Immature natural killer cell (primary cell): ENCODE measurements at places on chromosomes 2 and 18. TPM values are rescaled to one million over a fixed set of nuclear protein-coding genes. Genes with fewer than 3 reads are reported as not detected.

DNA sequence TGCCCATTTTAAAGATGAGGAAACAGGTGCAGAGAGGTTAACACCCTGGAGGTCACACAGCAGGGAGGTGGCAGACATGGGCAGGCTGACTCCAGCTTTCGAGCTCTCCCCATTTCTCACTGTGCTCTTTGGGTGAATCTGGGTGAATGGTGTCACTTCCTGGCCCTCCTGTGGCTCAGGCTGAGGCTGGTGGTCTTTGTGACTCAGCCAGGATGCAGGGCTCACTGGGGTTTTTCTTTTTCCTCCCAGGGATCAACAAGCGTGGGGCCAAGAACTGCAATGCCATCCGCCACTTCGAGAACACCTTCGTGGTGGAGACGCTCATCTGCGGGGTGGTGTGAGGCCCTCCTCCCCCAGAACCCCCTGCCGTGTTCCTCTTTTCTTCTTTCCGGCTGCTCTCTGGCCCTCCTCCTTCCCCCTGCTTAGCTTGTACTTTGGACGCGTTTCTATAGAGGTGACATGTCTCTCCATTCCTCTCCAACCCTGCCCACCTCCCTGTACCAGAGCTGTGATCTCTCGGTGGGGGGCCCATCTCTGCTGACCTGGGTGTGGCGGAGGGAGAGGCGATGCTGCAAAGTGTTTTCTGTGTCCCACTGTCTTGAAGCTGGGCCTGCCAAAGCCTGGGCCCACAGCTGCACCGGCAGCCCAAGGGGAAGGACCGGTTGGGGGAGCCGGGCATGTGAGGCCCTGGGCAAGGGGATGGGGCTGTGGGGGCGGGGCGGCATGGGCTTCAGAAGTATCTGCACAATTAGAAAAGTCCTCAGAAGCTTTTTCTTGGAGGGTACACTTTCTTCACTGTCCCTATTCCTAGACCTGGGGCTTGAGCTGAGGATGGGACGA is 13.2 kb downstream of the ITM2C start:
- H3K4me3 ChIP-seq = peak overlapping the region; percentile 80
- H3K36me3 ChIP-seq = no peaks in the 10 kb centered on the region
- H3K4me1 ChIP-seq = peaks cover 29% of the 10 kb centered on the region
- peak overlapping the region; percentile 84 for H3K27ac ChIP-seq
- peaks cover 33% of the 10 kb centered on the region for H3K27me3 ChIP-seq
- peak; percentile 92 for DNase-seq

GRCh38 chr2:195543063-195543462 is 114.0 kb upstream of the SLC39A10 start:
- no peak for DNase-seq

DNA sequence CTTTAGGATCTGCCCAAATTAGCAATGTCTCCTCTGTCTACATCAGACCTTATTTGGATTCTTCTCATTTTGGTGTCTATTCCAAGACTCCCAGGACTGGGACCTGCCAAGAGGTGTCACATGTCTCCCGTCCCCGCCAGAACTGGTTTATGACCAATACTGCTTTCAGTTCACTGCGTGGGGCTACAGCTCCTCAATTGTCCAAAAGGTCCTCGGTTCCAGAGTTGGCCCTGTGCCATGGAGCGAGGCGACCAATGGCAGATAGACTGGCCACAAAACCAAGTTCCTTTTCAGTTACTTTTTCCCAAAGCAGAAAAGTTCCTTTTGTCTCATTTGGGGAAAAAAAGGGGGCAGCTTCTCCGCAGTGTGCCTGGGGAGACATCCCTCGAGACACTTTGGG is 144.1 kb upstream of the ZNF236 start:
- DNase-seq = no peak
- no peaks in the 10 kb centered on the region for H3K4me1 ChIP-seq
- no peak overlapping the region for H3K4me3 ChIP-seq
- no peak overlapping the region for H3K27ac ChIP-seq

GRCh38 chr2:134401789-134402188 is 147.9 kb downstream of the MGAT5 start:
- H3K36me3 ChIP-seq = peaks cover 5% of the 10 kb centered on the region
- peaks cover 3% of the 10 kb centered on the region for H3K27me3 ChIP-seq
- no peak for DNase-seq
- H3K4me3 ChIP-seq = no peak overlapping the region
- H3K4me1 ChIP-seq = peaks cover 13% of the 10 kb centered on the region

DNA sequence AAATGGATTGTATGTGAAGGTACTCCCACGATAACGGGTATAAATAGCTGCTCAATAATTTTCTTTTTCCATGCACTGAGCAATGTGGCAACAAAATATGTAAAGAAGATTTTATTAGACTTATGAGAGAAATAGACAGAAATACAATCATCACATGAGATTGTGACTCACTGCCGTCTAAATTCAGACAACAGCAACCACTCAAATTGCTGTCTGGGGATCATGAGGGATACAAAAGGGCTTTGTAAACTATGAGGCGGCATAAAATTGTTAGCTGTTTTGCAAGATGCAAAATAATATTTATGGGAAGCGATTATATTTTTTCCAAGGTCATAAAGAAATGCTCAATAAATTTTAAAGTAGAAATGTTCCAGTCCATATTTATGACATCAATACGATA is 259.1 kb upstream of the AGAP1 start:
- H3K27me3 ChIP-seq = peaks cover 3% of the 10 kb centered on the region
- no peak overlapping the region for H3K4me3 ChIP-seq

DNA sequence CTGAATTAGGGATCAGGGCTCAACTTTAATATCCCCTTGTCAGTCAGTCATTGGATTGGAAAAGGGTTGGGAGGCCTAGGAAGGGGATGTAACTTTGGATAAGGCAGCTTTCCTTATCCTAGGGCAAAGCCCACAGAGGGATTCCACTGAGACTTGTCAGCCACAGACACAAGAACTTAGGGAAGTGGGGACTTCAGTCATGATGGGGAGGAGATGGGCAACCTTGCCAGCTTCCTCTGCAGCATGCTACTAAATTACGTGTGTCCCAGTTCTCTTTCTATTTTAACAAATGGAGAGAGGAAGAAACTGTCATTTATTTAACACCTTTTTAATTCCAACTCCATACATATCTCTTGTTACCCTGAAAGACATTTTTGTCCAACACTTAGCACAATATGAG is 237.8 kb downstream of the WDR7 start:
- peaks cover 22% of the 10 kb centered on the region for H3K36me3 ChIP-seq
- H3K4me3 ChIP-seq = no peak overlapping the region
- no peak overlapping the region for H3K27ac ChIP-seq
- no peak for DNase-seq
- no peaks in the 10 kb centered on the region for H3K27me3 ChIP-seq

DNA sequence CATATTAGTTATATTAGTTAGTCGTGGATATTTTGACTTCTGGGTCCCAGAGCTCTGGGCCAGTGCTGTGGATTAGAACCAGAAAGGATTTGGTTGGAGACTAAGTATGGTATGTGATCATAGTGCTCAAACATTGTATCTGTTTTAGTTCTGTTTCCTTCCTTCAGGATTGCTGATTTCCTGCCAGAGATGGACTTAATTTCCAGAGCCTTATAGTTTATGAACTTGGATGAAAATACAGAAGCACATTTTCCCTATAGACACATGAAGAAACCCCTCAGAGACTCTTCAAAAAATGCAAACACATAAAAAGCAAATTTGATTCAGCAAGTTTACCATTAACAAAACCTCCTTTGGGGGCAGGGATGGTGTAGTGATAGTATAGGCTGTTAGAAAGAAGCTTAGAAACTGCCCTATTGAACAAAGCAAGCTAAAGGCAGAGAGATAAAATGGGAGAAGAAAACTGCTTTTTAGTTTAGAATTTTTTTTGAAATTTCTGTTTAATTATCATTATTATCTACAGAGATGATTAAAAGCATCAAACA is 88.7 kb upstream of the EFEMP1 start:
- no peak overlapping the region for H3K27ac ChIP-seq
- H3K27me3 ChIP-seq = no peaks in the 10 kb centered on the region
- no peak overlapping the region for H3K4me3 ChIP-seq

GRCh38 chr2:65885266-65885665 is 452.9 kb upstream of the SPRED2 start:
- no peaks in the 10 kb centered on the region for H3K4me1 ChIP-seq
- H3K4me3 ChIP-seq = no peak overlapping the region
- DNase-seq = no peak
- no peaks in the 10 kb centered on the region for H3K27me3 ChIP-seq
- H3K36me3 ChIP-seq = peaks cover 3% of the 10 kb centered on the region

GRCh38 chr2:233466991-233467603 is 99.5 kb downstream of the USP40 start:
- H3K27ac ChIP-seq = no peak overlapping the region
- no peak overlapping the region for H3K4me3 ChIP-seq
- peaks cover 3% of the 10 kb centered on the region for H3K4me1 ChIP-seq
- peaks cover 62% of the 10 kb centered on the region for H3K36me3 ChIP-seq

DNA sequence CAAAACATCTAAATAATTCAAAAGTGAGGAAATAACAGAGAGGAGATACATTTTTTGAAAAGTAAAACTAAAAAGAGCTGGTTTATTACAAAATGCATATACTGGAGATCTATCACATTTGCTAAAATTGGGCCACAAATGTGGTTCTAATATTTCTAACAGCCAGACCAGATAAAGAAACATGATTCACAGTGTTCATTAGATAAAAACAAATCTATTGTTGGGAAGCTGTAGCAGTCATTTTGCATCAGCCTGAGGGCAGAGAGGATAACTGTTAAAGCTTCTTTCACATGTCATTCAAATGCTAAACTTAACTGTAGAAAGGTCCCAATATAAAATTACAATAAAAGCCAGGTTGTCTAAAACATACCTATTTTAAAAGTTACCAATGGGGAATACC is 148.3 kb downstream of the GULP1 start:
- no peak overlapping the region for H3K27ac ChIP-seq
- no peaks in the 10 kb centered on the region for H3K27me3 ChIP-seq
- H3K4me3 ChIP-seq = no peak overlapping the region
- DNase-seq = no peak
- peaks cover 4% of the 10 kb centered on the region for H3K36me3 ChIP-seq
- no peaks in the 10 kb centered on the region for H3K4me1 ChIP-seq

DNA sequence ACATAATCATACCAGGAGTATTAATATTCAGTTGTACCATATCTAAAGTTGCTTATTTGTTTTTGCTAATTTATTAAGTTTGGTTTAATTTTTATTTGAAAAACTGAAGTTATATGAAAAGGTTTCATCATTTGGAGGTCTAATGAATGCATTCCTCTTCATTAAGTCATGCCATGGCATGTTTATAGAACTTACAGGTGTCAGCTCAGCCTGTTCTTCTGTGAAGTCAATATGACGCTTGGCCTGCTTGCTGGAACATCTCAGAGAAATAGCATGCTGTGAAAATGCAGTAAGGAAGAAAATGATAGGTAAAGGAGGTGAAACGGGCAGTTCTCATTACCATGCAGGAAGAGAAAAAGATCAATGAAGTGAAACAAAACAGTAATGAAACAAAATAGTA is 58.2 kb downstream of the RAPH1 start:
- no peak overlapping the region for H3K4me3 ChIP-seq
- H3K27ac ChIP-seq = no peak overlapping the region
- H3K36me3 ChIP-seq = no peaks in the 10 kb centered on the region
- H3K4me1 ChIP-seq = no peaks in the 10 kb centered on the region

DNA sequence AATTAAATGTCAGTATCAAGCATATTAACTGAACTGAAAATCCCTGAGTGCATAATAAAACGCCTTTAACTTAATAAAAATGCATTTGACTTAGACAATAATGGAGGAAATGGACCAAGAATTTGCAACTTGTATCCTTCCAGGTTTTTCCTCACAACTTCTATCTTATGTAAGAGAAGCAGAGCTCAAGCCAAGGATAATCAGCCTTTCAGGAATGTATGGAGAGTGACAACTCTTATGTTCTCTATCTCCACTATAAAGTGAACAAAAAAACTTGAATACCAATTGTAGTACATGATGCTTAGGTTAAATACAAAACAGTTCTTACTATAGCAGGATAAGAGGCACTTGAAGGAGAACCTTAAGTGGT is 64.8 kb upstream of the CYP26B1 start:
- H3K27me3 ChIP-seq = no peaks in the 10 kb centered on the region
- DNase-seq = no peak
- H3K4me1 ChIP-seq = no peaks in the 10 kb centered on the region
- no peak overlapping the region for H3K27ac ChIP-seq
- H3K4me3 ChIP-seq = no peak overlapping the region

- no peaks in the 10 kb centered on the region for H3K27me3 ChIP-seq
- no peak for DNase-seq
- H3K36me3 ChIP-seq = no peaks in the 10 kb centered on the region
Measured at GRCh38 chr2:40348665-40349064, 103.2 kb downstream of the SLC8A1 start.

GRCh38 chr2:70779911-70780545 is 10.4 kb downstream of the FIGLA start:
- H3K4me1 ChIP-seq = no peaks in the 10 kb centered on the region
- H3K4me3 ChIP-seq = no peak overlapping the region
- H3K36me3 ChIP-seq = no peaks in the 10 kb centered on the region
- DNase-seq = no peak

- DNase-seq = no peak
- H3K4me3 ChIP-seq = no peak overlapping the region
- no peaks in the 10 kb centered on the region for H3K36me3 ChIP-seq
- H3K4me1 ChIP-seq = no peaks in the 10 kb centered on the region
Measured at GRCh38 chr2:94997981-94998930, 27.3 kb upstream of the MAL start.

GRCh38 chr2:82591718-82592117 is 1867.4 kb downstream of the SUCLG1 start:
- no peak for DNase-seq
- no peak overlapping the region for H3K27ac ChIP-seq
- H3K4me3 ChIP-seq = no peak overlapping the region
- no peaks in the 10 kb centered on the region for H3K36me3 ChIP-seq
- H3K4me1 ChIP-seq = no peaks in the 10 kb centered on the region

DNA sequence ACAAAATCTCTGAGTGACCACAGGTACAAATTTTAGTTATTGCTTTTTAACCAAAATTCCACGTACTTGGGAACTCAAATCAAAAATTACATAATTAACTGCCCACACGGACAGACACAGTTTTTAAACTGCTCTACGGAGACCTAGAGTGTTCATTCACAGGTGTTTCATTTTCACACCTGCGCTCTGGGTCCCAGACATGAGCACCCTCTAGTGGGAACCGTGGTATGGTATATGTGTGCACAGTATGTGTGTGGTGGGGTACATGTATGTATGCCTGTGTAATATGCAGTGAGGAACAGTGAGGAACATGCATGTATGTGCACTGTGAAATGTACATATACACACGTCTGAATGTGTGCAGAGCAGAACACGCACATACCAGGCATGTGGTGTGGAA is 65.0 kb downstream of the PPP4R1 start:
- no peak overlapping the region for H3K4me3 ChIP-seq
- DNase-seq = no peak
- no peak overlapping the region for H3K27ac ChIP-seq

The MARCHF4 gene
- not detected for polyA plus RNA-seq

The DOK6 gene
- 0.17 TPM for polyA plus RNA-seq

The INHBB gene
- not detected for polyA plus RNA-seq

The NXPH2 gene
- polyA plus RNA-seq = not detected
